ENCODE measurements at places on chromosomes 12 and 14.

- DNase-seq: no peak
Observed at GRCh38 chr12:21697904-21698630, 40.4 kb upstream of the LDHB start.

GRCh38 chr14:23351681-23352505, 794 bp downstream of the SLC22A17 start:
- no peak for DNase-seq

DNA sequence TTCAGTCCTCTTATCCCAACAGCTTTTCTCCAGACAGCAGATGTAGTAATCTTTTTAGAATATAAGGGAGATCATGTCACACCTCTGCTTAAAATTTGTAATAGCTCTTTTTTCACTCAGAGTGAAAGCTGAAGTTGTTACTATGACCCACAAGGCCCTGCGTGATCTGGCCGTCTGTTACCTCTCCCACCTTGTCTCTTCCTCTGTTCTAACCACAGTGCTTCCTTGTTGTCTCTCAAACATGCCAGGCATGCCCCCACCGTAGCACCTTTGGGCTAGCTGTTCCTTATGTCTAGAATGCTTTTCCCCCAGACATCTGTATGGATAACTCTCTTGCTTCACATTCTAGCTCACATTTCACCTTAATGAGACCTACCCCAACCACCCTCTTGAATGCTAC, 6.5 kb downstream of the NECAP1 start:
- peak; percentile 16 for DNase-seq

GRCh38 chr14:104232070-104232484, 93.7 kb downstream of the KIF26A start:
- DNase-seq: no peak

DNA sequence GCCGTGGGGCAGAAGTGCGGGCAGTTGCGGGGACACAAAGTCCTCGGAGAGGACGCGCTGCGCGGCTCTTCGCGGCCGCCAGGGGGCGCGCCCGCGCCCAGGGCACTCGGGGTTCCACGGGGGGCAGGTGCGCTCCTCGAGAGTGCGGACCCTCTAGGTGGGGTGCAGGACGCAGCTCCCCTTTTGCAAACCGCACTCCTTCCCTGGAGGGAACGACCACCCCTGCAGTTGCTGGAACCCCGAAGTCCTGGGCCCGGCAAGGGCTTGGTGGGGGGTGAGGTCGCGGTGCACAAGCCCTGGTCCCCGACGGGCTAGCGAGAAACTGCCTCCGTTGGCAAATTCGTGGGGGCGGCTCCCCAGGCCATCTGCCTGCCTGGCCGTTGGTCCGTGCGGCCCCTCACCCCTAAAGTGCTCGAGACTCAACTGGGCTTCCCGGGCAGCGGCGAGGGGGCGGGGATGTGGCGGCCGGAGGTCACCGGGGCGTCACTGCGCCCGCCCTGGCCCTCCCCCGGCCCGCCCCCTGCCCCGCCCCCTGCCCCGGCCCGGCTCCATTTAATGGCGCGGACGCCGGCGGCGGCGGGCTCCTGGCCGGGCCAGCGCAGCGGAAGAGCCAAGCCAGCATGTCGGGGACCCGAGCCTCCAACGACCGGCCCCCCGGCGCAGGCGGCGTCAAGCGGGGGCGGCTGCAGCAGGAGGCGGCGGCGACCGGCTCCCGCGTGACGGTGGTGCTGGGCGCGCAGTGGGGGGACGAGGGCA, at the start of gene ADSS1:
Gene ADSS1, plus strand, starts transcription at position 579 of the 756 bp plus-strand sequence. Its CDS starts 42 bp downstream, at position 621.
- DNase-seq: peak; percentile 58

DNA sequence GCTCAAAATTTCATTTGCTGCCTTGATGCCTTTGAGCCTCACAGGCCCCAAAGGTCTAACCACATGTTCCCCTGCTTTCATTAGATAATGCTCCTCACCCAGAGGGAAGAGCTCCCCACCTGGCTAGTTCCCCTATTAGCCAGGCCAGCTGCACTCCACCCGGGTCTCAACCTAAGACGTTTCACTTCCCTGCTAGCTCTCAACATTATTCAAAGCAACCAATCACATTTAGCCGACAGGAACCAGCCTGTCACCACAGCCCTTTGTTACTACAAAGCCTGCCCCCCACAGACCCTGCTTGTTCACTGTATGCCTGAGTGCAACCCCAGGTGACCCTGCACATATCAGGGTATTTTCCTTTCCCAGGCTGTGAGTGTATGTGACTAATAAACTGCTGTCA, 78.6 kb downstream of the SLC15A5 start:
- DNase-seq: no peak

DNA sequence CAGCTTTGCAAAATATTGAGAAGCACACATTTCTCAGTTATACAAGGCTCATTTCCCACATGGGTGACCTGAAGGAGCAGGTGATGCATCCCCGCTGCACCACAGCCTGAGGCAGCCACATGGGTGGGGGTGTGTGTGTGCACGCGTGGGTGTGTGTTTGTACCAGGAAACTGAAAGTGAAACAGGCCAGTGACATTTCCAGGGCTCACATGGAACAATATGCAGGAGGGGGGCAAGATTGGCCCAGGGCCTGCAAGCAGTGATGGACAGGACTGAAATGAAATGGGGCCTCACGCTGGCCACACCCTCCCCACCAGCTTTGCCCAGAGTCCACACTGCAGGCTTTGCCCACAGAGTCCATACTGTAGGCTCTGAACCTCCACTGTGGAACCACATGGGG, 154.2 kb upstream of the PARP11 start:
- DNase-seq: peak; percentile 17

DNA sequence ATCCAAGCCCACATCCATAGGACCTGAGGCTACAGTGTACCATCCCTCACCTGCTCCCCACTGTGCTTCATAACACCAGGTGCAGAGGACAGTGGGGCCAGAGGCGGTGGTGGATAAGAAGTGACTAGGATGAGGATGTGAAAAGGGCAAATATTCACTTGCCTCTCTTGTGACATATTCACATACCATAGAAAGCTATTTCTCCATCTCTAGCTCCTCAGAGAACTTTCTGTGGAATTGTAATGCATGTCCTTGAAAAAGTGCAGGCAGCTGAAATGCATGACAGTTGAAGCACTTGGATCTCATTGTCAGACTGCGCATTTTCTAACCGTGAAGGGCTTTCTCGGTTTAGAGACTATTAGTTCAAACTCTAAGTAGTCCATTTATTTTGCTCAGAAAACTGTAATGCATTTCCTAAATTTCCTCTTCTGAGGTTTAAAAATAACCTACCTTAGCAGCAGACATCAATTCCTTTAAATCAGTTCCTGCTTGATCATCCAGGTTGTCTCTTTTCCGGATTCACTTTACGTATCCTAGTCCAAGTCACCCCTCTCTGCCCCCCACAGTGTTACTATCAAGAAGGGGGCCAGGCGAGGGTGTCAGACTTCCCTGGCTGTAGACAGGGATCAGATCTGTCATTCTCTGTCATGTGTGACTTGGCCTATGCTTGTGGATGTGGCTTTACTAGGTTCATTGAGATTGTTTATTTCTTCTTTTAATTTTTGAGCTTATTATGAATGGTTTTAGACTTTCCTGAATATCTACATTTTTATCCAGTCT, 984.0 kb upstream of the TMEM132C start:
- DNase-seq: no peak

DNA sequence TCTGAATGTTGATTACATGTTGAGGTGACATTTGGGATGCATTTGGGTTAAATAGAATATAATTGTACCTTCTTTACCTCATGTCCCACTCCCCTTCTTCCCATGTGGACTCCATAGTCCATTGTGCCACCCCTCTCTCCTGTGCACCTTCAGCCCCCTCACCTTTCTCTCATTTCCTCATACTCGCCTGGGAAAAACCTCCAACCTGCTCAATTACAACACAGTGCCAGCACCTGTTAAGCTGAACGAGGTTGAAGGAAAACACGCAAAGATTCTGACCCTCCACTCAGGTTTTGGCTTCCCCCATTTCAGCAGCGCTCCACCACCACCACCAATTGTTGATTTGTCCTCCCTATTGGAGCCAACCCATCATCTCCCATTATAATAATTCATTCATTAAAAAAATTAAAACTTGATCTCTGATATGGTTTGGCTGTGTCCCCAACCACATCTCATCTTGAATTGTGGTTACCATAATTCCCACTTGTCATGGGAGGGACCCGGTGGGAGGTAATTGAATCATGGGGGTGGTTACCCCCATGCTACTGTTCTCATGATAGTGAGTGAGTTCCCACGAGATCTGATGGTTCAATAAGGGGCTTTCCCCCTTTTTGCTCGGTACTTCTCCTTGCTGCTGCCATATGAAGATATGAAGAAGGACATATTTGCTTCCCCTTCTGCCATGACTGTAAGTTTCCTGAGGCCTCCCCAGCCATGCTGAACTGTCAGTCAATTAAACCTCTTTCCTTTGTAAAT, 33.7 kb upstream of the PPP2R5C start:
- no peak for DNase-seq

DNA sequence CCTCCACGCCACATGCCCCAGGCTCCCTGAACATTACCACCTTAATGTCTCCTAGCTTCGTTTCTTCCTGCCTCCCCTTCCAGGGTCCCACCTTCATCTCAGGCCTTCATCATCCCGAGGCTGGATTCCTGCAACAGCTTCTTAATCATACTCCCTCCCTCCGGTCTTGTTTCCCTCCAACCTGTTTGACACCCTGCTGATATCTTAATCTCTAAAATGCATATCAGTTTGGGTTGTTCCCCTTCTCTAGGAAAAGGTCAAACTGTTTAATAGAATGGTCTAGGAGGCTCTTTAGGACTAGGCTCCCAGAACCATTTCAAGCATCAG, 125.5 kb upstream of the ARHGAP5 start:
- DNase-seq: no peak

DNA sequence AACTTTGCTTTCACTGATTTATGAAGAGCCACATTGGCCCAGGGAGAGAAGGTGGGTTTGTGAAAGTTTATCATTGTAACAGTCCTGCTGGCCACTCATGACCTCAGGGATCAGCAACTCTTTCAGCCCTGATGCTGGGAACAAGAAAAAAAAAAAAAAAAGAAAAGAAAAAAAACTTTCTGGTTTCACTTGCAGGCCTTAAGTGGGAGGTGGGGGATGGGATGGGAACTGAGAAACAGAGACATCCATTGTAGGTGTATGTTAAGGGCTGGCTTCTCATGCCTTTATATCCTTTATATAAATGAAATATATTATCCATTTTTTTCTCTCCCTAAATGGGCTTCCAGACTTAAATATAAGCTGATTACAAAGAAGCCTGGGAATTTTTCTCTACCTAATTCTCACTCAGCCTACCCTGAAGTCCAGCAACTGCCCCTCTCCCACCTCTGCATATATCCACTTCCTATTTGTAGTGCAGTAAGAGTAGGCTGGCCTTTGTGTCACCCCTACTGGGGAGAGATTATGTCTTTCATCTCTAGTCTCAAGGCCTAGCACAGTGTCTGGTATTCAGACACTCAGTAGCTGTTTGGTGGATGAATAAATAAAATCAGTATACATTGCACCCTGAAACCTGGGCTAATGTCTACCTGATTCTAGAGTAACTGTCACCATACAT, 187.1 kb downstream of the KICS2 start:
- no peak for DNase-seq

DNA sequence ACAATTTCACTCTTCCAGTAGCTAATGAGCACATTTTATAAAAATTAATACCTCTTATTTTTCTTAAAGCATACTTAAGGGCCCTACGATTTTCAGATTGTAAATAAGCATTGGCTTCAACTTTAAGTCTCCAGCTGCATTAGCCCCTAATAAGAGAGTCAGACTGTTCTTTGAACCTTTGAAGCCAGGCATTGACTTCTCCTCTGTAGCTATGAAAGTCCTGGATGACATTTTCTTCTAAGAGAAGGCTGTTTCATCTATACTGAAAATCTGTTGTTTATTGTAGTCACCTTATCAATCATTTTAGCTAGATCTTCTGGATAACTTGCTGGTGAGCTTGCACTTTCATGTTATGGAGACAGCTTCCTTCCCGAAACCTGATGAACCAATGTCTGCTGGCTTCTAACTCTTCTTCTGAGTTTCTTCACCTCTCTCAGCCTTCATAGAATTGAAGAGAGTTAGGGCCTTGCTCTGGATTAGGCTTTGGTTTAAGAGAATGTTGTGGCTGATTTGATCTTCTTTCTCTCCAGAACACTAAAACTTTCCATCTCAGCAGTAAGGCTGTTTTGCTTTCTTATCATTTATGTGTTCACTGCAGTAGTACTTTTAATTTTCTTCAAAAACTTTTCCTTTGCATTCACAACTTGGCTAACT, 377.1 kb upstream of the RGS6 start:
- no peak for DNase-seq

- no peak for DNase-seq
Observed at GRCh38 chr12:82872088-82872487, 185.4 kb downstream of the TMTC2 start.

- no peak for DNase-seq
Observed at GRCh38 chr14:90760591-90761316, 55.5 kb downstream of the TTC7B start.

DNA sequence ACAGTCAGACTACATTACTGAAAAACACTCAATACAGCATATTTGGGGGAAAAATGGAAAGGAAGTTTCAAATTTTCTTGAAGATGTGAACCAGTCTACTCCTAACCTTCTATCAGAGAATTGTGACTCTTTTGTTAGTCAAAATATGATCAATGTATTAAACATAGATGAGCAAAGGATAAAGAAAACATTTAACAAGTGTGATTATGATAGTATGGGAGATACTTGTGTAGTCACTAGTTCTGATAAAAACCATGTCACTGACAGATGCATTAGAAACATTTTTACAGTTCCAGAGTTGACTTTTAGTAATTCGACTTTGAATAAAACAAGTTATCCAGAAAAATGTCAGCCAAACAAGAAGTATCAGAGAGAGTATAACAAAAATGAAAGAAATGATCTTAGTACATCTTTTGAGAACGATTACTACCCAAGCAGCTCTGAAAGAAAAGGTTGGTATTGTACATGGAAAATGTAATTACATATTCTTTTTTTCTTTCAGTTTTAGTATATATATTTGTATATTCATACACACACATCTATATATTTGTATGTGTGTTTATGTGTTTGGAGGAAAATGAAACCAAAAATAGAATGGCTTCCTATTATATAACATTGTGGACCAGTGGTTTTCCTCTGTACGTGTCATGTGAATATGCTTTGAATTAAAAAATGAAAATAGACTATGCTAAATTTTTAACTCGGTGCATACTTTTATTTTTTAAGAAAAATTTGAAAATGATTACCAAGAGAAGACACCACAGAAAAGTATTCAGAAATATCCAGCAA, 63.3 kb upstream of the ABCD2 start:
- no peak for DNase-seq

DNA sequence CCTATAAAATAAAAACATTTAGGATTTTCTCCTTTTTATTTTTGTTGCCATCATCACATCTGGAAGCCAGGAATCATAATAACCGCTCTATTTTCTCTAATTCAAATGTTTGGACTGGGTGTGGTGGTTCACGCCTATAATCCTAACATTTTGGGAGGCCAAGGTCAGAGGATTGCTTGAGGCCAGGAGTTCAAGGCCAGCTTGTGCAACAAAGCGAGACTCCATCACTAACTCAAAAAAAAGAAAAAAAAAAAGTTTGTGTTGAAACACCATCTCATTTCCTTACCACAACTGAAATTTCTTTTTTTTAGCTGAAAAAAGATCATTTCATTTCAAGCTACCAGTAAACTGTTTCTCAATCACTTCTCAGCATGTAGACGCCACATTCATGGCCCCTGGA, 8.8 kb upstream of the BAZ1A start:
- DNase-seq: no peak

- DNase-seq: no peak
Observed at GRCh38 chr12:104499668-104500332, 43.1 kb downstream of the CHST11 start.

- DNase-seq: no peak
Observed at GRCh38 chr14:104559804-104560585, 19.6 kb upstream of the C14orf180 start.

GRCh38 chr12:76003355-76003638, 28.3 kb downstream of the PHLDA1 start:
- no peak for DNase-seq

- no peak for DNase-seq
Observed at GRCh38 chr12:115750340-115750739, 527.2 kb downstream of the MED13L start.
